ENCODE measurements at places on chromosomes 6 and 20.

DNA sequence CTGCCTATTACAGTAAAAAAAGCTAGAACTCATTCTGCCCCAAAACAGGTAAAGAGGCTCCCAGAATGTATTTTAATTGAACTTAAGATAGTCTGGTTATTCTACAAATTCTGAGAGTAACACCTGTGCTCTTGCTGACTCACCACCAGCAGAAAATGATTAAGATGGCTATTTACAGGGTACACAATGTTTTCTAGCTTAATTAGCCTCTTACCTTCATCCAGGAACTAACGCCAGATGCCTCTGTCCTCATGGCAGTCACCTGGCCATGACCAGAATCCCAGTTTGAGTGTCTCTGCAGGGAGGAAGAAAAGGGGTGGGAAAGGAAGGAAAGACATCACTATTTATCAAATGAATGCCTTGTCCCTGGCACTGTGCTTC, 31.3 kb upstream of the PPP1R3G start:
- no peak for DNase-seq

GRCh38 chr6:28543651-28544610, 18.2 kb downstream of the GPX5 start:
- no peak for DNase-seq

- DNase-seq, result no peak
Measured at GRCh38 chr6:124164343-124164742, 360.7 kb downstream of the NKAIN2 start.

GRCh38 chr20:8471465-8471864, 339.4 kb downstream of the PLCB1 start:
- DNase-seq, result no peak

- DNase-seq, result no peak
Measured at GRCh38 chr6:55397986-55398385, 70.7 kb downstream of the GFRAL start.

DNA sequence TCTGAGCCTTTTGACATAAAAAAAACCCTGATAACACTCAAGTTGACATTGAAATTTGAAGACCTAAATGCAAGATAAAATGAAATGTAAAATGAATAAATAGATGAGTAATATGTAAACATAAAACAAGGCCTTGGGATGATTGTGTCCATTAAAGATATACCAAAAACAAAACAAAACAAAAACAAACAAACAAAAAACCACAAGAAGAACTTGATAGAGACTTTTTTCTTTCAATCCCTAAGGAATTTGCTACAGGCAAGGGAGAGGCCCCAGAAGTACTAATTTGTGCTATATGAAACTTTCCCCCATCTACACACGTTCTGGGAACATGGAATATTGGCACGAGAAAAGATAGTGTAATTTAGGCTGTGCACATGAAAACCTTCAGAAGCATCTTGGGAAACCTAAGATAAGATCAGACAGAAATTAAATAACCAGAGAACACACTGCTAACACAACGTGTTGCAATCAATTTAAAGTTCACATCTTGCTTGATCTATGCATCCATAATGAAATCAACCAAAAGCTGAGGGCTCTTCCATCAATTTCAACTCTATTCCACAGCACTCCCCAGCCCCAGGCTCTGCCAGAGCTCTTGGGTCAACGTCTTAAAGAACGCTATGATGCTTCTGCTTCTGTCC, 201.1 kb upstream of the RREB1 start:
- DNase-seq, result no peak

- no peak for DNase-seq
Measured at GRCh38 chr6:13012977-13013680, 296.6 kb downstream of the PHACTR1 start.

DNA sequence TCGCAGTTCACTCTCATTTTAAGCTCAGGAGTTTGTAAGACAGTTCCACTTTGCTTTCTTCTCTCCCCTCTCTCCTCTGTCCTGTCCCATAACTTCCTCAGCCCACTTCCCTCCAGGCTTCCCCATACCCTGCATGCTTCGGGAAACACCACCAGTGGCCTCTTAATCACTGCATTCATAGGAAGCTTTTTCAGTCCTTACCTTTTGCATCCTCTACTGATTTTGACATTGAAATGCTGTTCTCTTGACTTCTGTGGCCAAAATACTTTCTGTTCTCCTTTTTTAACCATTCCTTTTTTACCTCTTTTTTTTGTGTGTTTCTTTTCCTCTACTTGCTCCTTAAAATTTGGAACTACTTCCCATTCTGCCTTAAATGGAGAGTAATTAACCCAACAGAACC, 69.7 kb downstream of the HIVEP1 start:
- DNase-seq, result no peak

DNA sequence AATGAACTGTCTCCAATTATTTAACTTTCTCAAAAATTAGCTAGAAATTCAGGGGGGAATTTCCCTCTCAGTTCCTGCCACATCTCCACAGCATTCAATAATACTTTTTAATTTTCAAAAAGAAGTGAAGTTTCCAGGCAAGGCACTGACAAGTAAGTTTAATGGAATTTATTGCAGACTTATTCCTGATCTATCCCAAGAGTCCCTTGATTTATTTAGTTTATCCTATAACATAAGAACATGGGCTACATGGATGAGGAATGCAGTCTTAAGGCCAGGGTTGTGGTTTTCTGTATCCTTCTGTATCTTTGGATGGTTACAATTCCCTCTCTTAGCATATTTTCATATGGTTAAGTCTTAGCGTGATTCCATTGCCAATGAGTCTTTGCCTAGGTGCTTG, 126.5 kb downstream of the TSHZ2 start:
- DNase-seq, result no peak

DNA sequence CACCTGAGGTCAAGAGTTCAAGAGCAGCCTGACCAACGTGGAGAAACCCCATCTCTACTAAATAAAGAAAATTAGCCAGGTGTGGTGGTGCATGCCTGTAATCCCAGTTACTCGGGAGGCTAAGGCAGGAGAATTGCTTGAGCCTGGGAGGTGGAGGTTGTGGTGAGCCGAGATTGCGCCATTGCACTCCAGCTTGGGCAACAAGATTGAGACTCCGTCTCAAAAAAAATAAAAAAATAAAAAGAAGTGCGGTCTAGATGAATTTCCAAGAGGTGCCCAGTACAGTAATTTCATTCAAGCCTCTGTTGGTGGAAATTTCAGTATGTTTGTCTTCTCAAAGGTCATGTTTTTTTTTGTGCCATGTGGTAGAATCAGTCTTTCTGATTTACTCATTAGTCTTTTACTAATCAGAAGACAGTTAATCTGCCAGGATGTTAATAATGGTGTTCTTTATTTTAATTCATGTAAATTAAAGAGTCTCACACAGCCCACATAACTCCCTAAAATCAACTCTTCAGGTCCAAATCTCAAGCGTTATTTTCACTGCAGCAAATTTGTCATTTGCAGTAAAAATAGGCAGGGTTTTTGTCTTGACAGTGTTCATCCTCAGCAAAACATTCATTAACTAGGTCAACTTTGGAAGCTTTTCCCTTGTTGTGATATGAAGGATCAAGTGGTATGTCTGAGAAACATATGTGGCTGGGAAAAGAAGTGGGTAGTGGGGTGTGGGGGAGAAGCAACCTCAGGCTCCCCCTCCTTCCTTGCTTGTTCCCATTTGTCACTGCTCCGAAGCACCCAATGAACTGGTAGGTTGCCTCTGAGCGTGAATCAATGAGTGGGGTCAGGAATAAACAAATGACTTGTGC, 13.3 kb downstream of the TP53INP2 start:
- no peak for DNase-seq

- DNase-seq, result no peak
Measured at GRCh38 chr20:46174469-46175126, 56.5 kb downstream of the CD40 start.

- no peak for DNase-seq
Measured at GRCh38 chr20:56634307-56634706, 5.2 kb downstream of the TFAP2C start.

- DNase-seq, result no peak
Measured at GRCh38 chr6:149488815-149489214, 4.0 kb upstream of the ZC3H12D start.

DNA sequence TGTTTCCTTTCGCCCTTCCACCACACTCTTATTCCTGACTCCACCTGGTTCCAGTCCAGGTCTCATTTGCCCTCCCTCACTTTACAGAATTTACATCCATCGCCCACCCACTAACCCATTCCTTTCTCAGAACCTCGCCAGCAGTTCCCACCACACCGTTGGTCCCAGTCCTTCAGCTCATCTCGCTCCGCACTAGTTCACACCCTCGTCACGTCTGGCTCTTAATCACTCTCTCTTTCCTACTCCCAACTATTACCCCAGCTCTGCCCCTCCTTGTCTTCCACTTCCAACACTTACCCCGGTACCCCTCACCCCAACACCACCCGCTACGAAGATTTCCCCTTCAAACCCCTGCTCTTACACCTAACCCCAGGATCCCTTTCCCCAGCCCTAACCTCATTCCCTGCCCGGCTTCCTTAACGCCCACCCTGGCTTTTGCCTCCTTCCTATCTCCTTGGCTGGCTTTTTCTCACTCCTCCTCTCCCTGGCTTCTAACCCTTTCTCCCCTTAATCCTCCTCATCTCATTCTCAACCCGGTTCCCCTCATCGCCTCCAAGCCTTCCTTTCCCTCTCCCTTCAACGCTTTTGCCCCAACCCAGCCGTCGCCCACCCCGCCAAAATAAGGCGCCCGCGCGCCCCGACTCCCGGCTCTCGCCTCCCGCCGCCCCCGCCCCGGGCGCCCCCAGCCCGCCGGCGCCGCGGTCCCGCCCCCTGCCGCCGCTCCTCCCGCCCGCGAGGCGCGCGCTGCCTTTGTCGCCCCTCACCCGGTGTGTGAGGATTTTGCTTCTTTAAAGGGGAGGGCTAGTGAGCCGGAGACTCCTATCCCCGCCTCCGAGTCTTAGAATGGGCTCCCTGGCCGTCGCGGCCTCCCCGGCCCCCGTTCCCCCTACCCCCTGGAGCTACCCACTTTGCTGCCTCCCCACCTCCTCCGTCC, 542 bp downstream of the USP49 start:
- DNase-seq, result peak; percentile 4

DNA sequence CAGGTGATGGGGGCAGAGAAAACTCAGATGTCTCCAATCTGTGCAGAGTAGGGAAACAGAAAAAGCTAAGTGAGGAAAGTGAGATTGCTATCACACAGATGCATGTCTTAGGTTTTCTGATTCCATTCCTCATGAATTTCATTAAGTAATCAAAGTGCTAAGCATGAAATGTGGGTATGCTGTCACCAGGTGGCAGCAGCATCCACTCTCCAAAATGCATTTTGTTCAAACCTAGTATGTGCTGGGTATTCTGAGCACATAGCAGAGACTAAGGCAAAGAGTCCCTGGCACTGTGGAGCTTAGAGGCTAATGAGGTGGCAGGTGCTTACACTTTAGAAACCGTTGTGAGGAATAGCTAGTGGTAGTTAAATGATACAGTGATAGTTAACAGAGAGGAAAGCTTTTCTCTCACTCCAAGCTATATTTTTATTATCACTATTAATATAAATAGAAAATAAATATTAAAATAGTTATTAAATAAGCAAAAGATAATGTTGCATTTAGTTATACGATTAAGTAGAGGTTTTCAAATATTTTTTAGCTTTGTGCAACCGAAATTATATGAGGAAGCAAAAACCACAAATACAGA, 179.5 kb downstream of the CDH26 start:
- peak; percentile 67 for DNase-seq

- DNase-seq, result no peak
Measured at GRCh38 chr6:10587656-10588406, 66.7 kb downstream of the GCNT2 start.

- DNase-seq, result no peak
Measured at GRCh38 chr6:105892577-105893262, 193.4 kb upstream of the PRDM1 start.

GRCh38 chr20:53611449-53611894, 17.8 kb upstream of the ZNF217 start:
- peak; percentile 89 for DNase-seq

- no peak for DNase-seq
Measured at GRCh38 chr6:142833798-142834197, 111.2 kb downstream of the HIVEP2 start.

GRCh38 chr6:133463790-133464189, 222.6 kb downstream of the EYA4 start:
- DNase-seq, result no peak

- no peak for DNase-seq
Measured at GRCh38 chr6:169020821-169021220, 232.8 kb downstream of the THBS2 start.

- DNase-seq, result no peak
Measured at GRCh38 chr6:17035257-17036064, 66.4 kb upstream of the STMND1 start.

- no peak for DNase-seq
Measured at GRCh38 chr6:122799916-122800686, 11.0 kb downstream of the SMPDL3A start.

GRCh38 chr6:121733234-121733633, 297.8 kb downstream of the GJA1 start:
- DNase-seq, result no peak

- no peak for DNase-seq
Measured at GRCh38 chr6:65289491-65289890, 417.5 kb downstream of the EYS start.

- no peak for DNase-seq
Measured at GRCh38 chr6:165746331-165746730, 83.3 kb upstream of the PDE10A start.

GRCh38 chr6:129239825-129240491, 357.0 kb downstream of the LAMA2 start:
- no peak for DNase-seq

GRCh38 chr6:166960609-166960978, 4.2 kb upstream of the RNASET2 start:
- DNase-seq, result no peak

DNA sequence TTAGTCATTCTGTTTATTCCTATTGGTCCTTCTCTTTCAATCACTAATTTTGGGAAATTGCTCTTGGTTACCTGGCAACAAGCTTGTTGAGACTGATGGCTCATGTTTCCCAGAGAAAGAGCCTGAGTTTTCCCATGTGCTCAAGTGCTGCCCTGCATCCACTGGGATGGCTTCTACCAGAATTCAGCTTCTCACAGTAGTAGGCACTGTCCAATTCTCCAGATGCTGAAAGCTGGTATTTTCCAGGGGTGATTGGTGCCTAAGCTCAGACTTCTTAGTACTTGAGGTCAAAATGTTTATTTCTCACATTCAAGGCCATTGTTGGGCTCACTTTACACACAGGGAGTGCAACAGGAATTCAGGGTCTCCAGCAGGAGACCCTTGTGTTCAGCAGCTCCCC, 29.1 kb upstream of the SLC2A12 start:
- no peak for DNase-seq

- no peak for DNase-seq
Measured at GRCh38 chr20:35293303-35294292, 1.4 kb upstream of the FAM83C start.

- no peak for DNase-seq
Measured at GRCh38 chr6:97909380-97909779, 626.4 kb upstream of the MMS22L start.
